ENCODE measurements at places on chromosomes 12 and 14. TPM values are rescaled to one million over a fixed set of nuclear protein-coding genes. Genes with fewer than 3 reads are reported as not detected.

Gene LRRC43
- not detected for total RNA-seq

DNA sequence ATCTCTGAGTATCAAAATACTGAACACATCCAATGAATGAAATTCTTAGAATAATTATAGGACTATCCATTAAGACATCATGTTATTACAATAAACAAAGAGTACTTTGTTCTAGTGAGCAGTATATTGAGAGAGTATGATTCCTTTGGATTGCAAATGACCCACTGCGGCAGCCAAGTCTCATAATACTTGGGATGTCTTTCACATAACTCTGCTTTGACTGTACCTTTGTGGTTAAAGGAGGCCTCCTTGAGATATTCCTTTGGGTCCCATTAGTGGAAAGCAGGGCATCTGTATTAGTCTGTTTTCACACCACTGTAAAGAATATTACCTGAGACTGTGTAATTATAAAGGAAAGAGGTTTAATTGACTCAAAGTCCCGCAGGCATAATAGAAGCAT, 593.8 kb downstream of the TRHDE start:
- no peak for DNase-seq

Gene TAS2R9
- total RNA-seq = not detected

GRCh38 chr14:58107947-58108552, 44.0 kb downstream of the ARMH4 start:
- DNase-seq = no peak

Gene HCAR2
- 0.18 TPM for total RNA-seq

DNA sequence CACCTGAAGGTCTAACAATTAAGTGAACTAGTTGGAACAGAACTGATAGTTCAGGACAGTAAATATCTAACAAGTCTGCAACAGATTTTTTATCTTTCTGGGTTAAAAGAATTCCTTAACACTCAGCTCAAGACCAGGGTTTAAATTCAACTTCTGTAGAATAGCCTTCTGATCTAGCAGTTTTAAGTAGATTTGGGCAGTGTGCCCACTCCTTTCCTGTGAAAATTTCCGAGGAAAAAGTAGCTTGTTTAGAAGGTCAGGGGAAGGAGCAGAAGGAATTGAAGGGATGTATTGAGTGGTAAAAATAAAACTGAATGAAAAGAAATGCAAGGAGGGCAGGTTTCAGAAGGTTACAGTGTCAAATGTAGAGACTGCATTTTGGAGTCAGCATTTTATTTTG, 45.8 kb downstream of the ATL1 start:
- DNase-seq = no peak

DNA sequence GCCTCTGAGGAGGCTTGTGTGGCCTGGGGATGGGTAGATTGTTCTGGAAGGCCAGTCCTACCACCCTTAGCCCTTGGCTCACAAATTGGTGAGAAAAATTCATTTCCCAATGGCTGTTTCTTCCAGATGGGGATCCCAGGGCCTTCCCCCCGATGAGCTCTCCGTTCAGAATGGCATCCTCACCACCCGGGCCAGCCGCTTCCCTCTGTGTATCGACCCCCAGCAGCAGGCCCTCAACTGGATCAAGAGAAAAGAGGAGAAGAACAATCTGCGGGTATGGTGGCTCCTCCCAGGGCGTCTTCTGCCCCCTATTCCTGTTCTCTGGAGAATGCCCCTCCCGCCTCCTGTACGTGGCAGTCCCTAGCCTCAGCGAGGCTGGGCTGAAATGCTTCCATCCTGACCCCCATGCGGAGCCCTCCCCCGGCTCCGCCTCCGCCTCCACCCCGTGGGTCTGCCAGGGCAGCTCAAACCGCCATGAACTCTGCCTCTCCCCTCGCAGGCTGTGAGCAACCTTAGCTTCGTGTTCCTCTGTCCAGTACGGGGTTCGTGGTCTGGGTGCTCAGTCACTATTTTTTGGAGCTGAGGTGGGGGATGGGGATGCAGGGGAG, 57.8 kb downstream of the CCDC92 start:
- no peak for DNase-seq
